Heart right ventricle (tissue), 16 donors: ENCODE measurements at places on chromosomes 5 and 9.

GRCh38 chr5:100890461-100891008, 12.5 kb downstream of the ST8SIA4 start:
- DNase-seq = no peak

GRCh38 chr5:62714296-62714695, 135.7 kb downstream of the LRRC70 start:
- DNase-seq = no peak

- DNase-seq = no peak
Observed at GRCh38 chr5:58486290-58486689, 4.9 kb upstream of the GAPT start.

- DNase-seq = no peak
Observed at GRCh38 chr9:125436613-125437443, 175.2 kb downstream of the GAPVD1 start.
